ENCODE measurements at places on chromosomes 3 and 15. TPM values are rescaled to one million over a fixed set of nuclear protein-coding genes. Genes with fewer than 3 reads are reported as not detected.

The LEKR1 gene
- 0.92 TPM for polyA plus RNA-seq

The LDHAL6B gene
- 0.05 TPM for polyA plus RNA-seq

- no peak for DNase-seq
These were observed 135.4 kb downstream of the UACA start for GRCh38 chr15:70627734-70628548.

DNA sequence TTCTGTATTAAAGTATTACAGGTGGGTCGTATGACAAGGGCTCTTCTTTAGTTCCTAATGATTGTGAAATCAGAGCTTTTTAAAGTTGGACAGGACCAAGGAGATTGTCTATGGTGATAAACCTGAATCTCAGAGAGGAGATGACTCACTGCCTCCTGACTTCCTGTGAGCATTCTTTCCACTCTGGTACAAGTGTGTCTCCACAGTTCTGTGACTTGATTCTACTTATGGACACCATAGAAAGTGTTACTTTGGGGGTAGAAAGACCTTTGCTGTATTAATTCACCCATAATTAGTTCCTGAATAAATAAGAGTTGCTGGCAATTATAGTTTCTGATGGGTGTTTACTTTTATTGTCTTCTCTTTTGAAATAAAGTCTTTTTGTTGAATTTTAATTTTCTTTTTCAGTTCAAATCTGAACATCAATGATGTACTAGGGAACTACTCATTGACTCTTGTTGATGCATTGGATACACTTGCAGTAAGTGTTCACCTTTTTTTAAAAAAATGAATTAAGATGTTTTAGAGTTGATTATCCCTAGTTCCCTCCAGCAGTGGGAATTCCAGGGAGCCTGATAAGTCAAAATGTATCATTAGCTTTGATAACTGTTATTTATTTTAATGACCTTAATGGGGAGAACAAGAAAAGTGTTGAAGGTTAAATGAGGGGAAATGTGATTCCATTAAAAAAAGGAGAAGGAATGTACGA lies 7.4 kb downstream of the EDEM1 start:
- no peak for DNase-seq
